ENCODE measurements at places on chromosomes 5 and 9.

GRCh38 chr9:109831998-109832658 lies 52.1 kb downstream of the PALM2AKAP2 start:
- no peak for DNase-seq

GRCh38 chr9:129023908-129024233 lies 4.3 kb downstream of the SH3GLB2 start:
- no peak for DNase-seq

- DNase-seq, result no peak
Measured at GRCh38 chr5:135851915-135852845, 17.7 kb downstream of the SLC25A48 start.

GRCh38 chr5:6820851-6821479 lies 107.7 kb downstream of the TENT4A start:
- DNase-seq, result peak; percentile 86

GRCh38 chr5:147472664-147473475 lies 37.0 kb downstream of the DPYSL3 start:
- DNase-seq, result no peak

- DNase-seq, result peak; percentile 59
Measured at GRCh38 chr5:174793684-174794328, 69.4 kb downstream of the MSX2 start.

- no peak for DNase-seq
Measured at GRCh38 chr5:62322484-62322883, 16.5 kb downstream of the KIF2A start.

- no peak for DNase-seq
Measured at GRCh38 chr5:115325296-115325959, 29.0 kb upstream of the CCDC112 start.

GRCh38 chr9:71929791-71930440 lies 18.5 kb downstream of the C9orf85 start:
- DNase-seq, result no peak

- DNase-seq, result no peak
Measured at GRCh38 chr5:55438998-55439397, 95.8 kb downstream of the PLPP1 start.

DNA sequence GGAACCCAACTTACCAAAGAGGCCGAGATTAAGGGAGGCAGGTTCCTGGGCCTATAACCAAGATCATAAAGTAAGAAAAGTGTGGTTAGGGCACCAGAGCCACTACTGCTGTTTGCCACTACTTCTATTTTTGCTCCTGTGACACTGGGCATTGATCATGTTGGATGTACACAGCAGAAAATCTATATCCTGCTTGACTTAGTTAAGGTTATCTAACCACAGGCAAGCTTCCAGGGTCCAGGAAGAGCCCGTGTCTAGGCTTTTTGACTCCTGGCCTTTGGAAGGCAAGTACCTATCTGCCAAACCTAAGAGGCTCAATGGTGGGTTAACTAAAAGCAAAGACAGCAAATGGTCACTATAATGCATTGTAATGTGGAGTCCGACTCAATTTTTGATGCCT lies 497.5 kb upstream of the DMAC1 start:
- DNase-seq, result no peak

DNA sequence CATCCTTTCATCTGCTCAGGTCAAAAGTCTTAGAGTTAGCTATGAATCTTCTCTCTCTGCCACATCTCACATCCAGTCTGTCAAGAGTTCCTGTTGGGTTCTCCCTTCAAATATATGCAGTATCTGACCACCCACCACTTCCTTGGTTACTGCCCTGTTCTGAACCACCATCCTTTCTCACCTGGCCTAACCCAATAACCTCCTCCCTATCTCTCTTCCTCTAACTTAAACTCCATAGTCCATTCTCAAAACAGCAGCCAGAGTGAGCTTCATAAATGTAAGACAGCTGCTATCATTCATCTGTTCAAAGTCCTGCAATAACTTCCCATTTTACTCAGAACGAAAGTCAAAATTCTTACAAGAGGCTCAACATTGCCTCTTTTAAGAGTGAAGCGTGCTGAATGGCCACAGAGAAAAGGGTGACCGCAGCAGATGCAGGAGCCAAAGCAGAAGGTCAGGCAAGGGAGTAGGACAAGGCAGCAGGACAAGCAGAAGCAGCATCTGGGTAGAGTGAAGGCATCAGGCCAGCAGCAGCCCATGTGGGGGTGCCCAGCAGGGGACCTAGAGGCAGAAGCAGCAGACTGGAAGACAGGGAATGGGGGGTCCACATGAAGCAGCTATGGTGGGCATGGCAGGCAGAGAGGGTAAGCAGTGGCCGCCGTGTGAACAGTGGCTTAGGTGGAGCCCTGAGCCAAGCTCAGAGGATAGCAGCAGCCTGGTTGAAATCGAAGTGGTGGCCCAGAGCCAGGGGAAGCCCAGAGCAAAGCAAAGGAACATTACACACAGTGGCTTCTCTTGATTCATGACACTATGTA lies 39.3 kb upstream of the CDC42SE2 start:
- no peak for DNase-seq

GRCh38 chr9:71895955-71896354 lies 15.0 kb downstream of the ABHD17B start:
- no peak for DNase-seq

DNA sequence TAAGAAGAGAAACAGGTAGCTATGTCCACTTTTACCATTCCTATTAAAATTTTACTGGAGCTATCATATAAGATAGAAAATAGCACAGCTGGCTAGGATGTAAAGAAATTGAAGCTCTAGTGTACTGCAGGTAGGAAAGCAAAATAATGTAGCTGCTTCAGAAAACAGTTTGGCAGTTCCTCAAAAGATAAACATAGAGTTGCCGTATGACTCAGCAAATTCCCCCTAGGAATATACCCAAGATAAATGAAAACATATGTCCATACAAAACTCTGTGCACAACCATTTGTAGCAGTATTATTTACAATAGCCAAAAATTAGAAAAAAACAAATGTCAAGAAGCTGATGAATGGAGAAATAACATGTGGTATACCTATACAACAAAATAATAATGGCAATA lies 64.6 kb upstream of the SHISAL2B start:
- DNase-seq, result peak; percentile 15

DNA sequence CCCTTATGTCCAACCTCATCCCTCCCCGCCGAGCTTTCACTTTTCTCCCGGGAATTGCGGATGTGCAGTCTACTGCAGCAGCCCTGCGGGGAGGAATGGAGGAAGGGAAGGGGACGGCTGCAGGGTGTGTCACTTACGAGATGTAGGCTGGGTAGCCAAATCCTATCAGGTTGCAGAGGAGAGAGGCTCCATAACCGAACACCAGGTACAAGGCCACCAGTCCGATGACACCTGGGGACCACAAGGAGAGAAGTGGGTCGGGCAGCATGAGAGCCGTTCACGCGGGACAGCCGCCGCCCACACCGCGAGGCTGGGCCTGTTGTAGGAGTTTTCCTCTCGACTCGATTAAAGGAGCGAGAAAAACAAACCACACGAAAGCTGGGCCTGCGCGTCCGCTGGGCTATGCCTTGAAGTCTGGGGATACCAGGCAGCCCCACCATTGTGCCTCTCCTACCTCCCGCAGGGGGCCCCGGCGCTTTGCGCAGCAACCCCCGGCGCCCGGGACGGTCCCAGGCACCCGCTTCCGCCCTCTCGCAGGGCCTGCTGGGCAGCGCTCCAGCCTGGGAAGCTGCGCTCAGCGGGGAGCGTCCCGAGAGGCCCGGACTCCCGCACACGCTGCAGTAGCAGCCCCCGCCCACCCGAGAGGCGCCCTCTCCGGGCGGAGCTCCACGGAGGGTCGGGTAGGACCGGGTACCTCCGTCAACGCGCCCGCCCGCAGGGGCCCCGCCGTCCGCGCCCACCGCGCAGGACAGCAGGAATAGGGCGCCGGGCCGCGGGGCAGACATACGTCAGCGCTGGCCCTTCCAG lies 798 bp downstream of the REEP5 start:
- DNase-seq, result peak; percentile 74

DNA sequence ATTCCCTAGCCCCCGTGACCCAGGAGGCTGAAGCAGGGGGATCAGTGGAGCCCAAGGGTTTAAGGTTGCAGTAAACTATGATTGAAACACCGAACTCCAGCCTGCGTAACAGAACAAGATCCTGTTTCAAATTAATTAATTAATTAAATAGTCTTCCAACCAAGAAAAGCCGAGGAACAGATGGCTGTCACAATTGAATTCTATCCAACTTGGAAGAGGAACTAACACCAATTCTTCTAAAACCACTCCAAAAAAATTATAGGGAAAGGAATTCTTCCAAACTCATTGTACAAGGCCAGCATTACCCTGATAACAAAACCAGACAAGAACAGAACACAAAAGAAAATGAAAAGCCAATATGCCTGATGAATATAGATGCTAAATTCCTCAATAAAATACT lies 43.4 kb upstream of the RGS7BP start:
- DNase-seq, result no peak

DNA sequence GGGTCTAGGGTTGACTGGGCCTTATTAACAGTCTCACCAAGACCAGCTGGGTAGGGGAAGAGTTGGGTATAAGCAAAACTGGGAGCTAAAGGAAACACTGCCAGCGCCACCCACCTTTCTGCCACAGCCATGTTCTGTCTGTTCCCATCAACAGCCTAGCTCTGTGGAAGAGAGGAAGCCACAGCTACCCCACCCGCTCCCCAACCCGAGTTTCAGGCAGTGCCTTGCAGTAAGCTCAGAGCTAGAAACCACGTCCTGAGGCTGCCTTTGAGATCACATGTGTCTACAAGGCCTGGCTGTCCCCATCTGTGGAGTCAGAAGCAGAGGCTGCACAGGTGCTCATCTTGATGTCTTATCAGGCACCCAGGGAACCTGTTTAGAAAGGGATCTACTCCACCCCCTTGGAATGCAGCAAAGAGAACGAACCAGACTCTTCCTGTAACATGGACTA lies 15.3 kb downstream of the HNRNPH1 start:
- peak; percentile 9 for DNase-seq

GRCh38 chr9:13383216-13383615 lies 103.7 kb upstream of the MPDZ start:
- no peak for DNase-seq

- DNase-seq, result no peak
Measured at GRCh38 chr5:1506242-1507013, 17.3 kb downstream of the LPCAT1 start.

GRCh38 chr5:170147753-170148264 lies 42.1 kb downstream of the FOXI1 start:
- DNase-seq, result no peak

- DNase-seq, result no peak
Measured at GRCh38 chr9:134560206-134560605, 81.4 kb upstream of the COL5A1 start.

DNA sequence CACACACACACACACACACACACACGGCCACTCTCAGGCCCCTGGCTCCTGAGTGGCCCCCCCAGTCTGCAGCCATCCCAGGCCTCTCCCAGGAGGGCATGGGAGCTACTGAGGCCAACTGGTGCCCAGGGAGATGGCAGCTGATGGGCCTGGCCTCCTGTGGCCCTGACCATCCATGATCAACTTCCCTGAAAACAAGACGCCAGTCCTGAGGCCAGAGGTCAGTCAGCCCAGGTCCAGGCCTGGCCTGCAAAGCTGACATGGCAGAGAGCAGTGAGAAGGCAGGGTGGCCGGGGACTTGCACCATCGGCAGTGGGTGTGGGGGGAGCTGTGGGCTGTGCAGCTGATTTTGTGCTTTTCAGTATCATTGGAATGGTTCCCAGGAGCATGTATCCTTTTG lies 47.0 kb downstream of the SARDH start:
- no peak for DNase-seq

- peak; percentile 96 for DNase-seq
Measured at GRCh38 chr5:175478384-175479124, at the start of gene SFXN1. Gene SFXN1 (plus strand): TSS chr5:175478560. CDS start chr5:175492104, 13,544 bp downstream.

DNA sequence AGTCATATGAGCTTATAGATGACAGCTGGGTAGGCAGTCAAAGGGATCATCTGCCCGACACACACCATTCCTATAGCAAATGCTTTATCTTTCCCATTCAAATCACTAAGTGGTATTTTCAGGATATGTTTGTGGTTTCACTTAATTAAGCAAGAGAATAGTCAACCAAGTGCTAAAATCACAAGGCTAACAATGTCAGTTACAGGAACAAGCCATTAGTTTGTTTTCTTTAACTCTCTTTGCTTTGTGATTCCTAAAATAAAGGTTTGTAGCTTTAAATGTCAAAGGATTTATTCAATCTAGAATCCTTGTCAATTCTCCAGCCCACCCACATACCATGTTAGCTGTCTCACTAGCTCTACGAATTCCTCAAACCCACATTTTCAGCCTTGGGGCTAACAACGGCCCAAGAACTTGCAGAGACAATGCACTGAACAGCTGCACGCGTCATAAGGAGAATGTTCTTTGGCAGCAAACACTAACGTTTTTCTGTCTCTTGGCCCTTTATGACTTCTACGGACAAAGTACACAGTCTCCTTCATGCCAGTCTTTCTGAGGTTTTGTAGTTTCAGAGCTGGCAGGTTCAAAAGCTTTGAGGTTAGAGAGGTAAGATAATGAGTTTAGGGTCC lies 56.6 kb downstream of the ELAVL2 start:
- no peak for DNase-seq

GRCh38 chr5:61604076-61605025 lies 272.3 kb downstream of the ZSWIM6 start:
- DNase-seq, result no peak

DNA sequence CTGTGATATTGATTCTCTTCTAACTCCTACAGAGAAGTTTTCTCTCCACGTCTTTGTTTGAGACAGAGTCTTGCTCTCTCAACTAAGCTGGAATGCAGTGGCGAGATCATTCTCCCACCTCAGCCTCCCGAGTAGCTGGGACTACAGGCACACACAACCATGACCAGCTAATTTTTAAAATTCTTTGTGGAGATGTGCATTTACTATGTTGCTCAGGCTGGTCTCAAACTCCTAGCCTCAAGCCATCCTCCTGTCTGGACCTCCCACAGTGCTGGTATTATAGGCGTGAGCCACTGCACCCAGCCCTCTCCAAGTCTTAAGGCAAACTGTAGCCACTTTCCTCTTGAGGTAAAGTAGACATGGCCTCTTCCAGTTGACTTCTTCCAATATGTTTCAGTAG lies 72.2 kb downstream of the SNX18 start:
- DNase-seq, result no peak

DNA sequence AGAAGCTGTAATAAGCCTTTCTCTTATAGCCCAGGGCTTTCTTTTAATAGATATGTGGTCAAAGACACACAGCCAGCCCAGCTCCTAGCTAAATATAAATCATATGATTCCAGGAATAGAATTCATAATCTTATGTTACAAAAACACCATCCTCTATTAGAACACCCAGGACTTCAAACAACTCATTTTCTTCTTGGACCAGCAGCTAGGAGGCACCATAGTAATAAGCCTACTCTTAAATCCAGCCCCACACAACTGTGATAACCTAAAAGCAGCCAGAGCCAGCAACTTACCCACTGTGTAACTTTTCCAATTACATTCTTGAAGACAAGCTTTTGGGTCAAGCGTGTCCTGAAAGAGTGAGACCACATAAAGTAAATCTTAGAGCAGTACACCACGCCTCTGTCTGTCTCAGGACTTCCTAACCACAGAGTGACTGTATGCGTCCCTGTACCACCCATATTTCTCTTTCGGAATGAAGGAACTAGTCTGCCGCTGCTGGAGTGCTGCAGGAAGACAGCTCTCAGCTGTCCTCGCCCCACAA lies 223.8 kb downstream of the TLE1 start:
- DNase-seq, result no peak

DNA sequence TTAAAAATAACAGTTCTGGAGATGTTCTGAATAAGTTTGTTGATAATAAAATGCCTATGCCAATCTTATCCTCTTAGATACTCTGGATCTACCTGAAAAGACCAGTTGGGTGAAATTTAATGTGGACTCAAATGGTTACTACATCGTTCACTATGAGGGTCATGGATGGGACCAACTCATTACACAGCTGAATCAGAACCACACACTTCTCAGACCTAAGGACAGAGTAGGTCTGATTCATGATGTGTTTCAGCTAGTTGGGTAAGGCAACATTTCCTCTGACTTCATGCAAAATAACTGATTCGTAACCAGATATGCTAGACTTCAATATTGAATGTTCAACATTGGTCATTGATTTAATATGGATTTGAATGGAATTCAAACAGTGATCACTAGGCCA lies 27.0 kb downstream of the ERAP2 start:
- DNase-seq, result no peak
